B cell (primary cell): ENCODE measurements at places on chromosomes 7 and 10. TPM values are rescaled to one million over a fixed set of nuclear protein-coding genes. Genes with fewer than 3 reads are reported as not detected.

DNA sequence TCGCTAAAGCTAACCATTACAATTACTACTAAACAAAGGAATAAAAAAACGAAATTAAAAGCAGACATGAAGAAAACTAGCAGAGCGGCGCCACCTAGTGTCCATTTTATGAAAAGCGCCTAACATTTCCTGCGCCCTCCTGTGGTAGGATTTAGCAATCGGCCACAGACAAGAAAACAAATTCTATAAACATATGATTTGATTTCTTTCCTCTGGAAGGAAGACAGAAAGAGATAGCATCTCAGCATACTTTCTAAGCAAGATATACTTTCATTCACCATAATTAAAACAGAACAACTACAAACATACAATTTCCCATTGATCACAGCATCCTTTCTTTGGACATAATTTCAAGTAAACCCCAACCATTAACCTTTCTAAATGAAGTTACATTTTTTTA lies 337.7 kb upstream of the NPVF start:
- peak; percentile 81 for DNase-seq

DNA sequence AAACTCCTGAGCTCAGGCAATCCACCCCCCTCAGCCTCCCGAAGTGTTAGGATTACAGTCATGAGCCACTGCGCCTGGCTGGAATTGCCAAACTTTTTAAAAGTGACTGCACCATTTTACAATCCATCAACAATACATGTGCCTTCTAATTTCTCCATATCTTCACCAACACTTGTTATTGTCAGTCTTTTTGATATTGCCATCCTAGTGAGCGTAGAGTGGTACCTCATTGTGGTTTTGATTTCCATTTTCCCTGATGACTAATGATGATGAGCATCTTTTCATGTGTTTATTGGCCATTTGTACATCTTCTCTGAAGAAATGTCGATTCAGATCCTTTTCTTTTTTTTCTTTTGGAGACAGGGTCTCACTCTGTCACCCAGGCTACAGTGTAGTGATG lies 21.7 kb upstream of the STRIP2 start:
- no peak for DNase-seq

DNA sequence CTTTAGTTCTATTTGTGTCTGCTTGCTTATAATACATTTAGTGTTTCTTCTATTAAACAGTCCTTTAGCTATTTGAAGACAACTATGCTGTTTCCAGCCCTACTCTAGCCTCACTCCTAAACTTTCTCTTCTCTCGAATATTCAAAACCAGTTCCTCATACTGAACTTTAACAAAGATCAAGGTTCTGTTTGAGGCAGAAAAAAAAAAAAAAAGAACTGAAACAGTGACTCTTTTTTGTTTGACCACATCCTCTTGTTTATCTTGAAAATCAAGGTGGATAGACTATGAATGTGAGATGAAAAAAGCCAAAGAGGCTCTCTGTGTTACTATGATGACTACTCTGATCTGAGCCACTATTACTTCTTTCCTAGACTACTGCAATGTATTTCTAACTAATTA lies 154.3 kb downstream of the ZNF365 start:
- DNase-seq, result peak; percentile 77

- no peak for DNase-seq
Measured at GRCh38 chr7:31335161-31335856, 5.2 kb downstream of the NEUROD6 start.

DNA sequence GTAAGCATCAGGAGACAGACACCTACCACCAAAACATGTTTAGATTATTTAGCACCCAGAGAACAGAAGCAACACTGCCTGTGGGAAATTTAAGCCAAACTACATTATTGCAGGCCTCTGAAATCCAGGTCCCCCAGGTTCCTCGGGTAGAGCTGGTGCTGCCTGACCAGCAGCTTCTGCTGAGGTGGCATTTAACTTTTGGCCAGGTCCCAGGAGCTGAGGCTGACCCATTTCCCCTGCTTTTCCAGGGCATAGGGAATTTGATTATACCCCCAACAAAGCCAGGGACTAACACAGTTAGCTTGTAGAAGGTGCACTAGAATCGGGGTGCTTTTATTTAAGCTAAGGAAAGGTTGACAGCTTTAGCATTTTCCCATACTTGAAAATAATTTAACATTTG lies 4.7 kb downstream of the LRRC4 start:
- DNase-seq, result no peak

DNA sequence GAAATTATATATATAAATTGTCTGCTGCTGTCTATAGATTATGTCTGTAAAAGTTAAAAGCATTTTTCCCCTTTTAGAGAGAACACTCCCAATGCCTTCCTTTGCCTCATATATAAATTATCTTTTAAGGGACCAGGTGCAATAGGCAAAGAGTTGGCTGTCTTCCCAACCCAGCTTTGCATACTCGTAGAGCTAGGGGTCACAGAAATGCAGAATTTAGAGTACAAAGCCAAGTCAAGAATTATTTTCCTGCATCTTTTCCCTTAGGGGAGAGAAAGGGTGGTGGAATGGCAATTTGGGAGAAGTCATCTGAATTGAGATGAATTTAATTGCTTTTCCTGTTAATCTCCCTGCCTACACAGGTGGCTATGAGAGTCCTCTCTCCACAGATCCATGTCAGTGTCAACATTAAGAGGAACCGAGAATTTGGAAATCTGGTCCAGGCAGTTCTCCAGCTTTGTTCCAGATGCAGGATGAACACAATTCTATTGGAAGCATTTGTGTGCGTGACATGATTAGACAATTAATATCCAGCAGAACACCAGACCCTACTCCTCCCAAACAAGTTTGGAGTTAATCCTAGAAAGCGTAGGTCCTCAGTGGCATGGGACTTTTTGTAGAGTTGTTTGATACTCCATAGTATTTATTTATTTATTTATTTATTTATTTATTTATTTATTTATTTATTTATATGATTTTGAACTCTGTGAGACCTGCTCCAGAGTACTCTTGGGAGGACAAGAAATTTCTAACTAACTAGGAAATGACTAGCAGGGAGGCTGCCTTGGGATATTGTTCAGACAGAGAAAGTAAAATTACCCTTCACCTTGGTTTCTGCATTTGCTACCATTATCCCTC lies 80.3 kb upstream of the SKAP2 start:
- DNase-seq, result no peak

DNA sequence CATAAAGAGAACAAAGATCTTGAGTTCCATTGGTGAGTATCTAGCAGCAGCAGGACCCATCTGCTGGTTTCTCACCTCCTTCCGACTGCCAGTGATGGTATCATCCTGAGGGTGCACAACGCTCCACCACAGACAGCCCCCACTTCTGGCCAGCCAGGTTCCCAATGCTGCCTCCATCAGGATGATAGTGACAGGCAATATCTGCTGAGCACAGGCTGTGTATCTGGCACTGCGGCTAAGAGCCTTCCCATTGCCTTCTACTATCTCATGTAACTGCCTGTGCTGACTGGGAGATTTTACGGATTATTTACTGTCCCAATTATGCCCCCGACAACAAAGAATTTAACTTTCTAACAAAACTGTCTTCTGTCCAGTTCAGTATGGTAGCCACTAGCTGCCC lies 352.4 kb upstream of the AOAH start:
- DNase-seq, result no peak

- no peak for DNase-seq
Measured at GRCh38 chr7:40305229-40305628, 170.4 kb downstream of the SUGCT start.

DNA sequence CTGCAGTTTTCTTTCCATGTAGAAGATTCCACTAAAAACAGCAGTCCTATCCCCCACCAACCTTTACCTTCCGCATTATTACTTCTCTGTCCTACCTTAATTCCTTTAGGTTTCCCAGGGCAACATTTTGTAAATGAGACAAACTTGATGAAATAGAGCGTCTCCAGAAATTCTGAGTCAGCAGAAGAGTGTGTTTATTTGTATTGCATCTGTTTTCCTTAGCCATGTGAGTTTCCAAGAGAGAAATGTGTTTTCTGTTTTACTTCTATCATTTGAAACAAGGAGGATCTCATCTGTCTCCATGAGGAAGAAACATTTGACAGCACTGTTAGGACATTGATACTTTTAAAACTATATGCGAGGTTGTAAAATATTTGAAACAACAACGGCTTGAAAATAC lies 244.2 kb upstream of the PLXDC2 start:
- DNase-seq, result no peak

- no peak for DNase-seq
Measured at GRCh38 chr10:3676564-3676963, 108.4 kb downstream of the KLF6 start.

DNA sequence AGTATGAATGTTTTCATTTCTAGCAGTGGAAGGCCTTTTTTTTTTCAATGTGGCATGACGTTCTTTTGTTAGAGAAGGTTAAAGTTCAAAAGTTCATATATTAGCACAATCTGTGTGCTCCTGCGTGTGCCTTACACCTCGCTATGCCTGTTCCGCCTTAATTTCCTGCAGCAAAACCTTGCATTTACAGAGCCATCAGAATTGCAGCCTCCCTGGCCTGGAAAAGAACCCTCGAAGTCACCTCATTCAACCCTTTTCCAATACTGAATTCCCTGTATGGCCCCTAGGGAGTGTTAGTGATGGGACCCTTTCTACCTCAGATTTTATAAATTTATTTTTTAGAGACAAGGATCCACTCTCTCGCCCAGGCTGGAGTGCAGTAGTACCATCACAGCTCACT lies 103.5 kb upstream of the ZNF438 start:
- DNase-seq, result no peak

DNA sequence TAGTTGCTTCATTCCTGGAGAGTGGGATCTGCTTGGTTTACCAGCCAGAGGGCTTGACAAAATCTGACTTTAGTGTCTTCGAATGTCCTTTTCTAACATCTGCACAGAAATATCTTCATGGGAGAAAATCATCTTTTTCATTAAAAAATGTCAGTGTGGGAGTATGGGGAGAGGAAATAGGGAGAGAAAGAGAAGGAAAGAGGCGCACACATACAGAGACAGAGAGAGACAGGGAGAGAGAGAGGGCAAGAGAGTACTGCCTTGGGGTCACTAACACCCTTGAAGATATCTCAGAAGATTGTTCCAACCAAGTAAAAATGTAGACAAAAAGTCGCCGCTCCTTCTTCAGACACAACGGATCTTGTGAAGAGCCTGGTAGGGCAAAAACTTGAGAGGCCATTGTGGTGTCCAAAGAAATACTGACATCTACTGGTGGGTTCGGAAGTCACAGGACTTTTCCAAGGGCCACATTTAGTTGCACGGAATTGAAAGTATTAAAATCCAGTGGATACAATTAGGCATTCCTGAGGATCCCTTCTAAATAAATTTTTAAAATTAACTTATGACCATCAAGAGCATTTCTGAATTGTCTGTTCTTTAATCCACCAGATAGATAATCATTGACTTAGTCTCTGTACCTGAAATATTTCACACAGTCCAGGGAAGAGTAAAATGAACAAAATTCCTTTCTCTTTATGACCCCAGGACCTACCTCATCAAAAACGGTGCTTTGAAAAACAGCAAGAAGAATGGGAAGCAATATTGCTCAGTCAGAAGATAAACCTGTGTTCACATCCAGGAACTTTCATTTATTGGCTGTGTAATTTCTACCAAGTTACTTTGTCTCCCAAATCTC lies 29.7 kb downstream of the VIM start:
- peak; percentile 74 for DNase-seq

- DNase-seq, result no peak
Measured at GRCh38 chr7:149495785-149496641, 1.6 kb downstream of the ZNF746 start.

- DNase-seq, result no peak
Measured at GRCh38 chr10:33279276-33279675, 55.2 kb downstream of the NRP1 start.

- peak; percentile 48 for DNase-seq
Measured at GRCh38 chr10:70558871-70559810, 43.4 kb downstream of the PRF1 start.

DNA sequence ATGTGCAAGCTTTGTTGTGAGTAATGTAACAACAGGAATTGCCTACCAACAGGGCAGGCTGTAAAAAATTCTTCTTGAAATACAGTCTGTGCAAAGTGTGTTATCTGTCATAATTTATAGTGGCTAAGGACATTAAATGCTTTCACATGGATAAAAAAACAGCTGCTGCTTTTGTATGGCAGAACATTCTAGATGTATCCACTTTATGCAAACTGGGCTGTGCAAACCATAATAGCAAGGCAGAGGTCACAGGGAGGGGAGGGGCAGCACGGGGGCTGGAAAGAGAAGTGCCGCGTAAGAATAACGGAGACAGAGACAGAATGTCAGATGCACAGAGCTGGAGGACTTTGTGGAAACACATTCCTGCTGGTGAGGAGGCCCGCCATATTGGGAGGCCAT lies 86.1 kb downstream of the VOPP1 start:
- no peak for DNase-seq

GRCh38 chr7:79084423-79084822 lies 369.0 kb downstream of the MAGI2 start:
- no peak for DNase-seq

- no peak for DNase-seq
Measured at GRCh38 chr7:1251796-1252539, 19.3 kb downstream of the UNCX start.

DNA sequence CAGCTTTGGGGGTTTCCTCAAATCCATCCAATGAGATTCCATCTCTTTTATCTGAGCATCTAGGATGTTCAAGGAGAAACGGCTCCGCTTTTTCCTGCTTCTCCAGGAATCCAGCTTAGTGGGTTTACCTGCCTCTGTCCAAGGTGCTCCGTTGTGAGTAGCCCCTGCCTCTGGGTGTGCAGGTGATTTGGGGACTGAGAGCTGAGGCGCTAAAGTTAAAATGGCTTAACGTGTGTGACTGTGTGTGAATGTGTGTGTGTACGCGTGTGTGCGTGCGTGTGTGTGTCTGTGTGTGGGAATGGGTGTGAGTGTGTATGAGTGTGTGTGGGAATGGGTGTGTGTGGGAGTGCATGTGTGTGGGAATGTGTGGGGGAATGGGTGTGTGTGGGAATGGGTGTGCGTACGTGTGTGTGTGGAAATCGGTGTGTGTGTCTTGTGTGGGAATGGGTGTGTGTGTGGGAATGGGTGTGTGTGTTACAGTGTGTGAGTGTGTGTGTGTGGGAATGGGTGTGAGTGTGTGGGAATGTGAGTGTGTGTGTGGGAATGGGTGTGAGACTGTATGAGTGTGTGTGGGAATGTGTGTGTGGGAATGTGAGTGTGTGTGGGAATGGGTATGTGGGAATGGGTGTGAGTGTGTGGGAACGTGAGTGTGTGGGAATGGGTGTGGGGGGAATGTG lies 90.2 kb upstream of the INSIG1 start:
- DNase-seq, result no peak

- no peak for DNase-seq
Measured at GRCh38 chr10:83852146-83852545, 287.2 kb upstream of the GHITM start.

- peak; percentile 59 for DNase-seq
Measured at GRCh38 chr7:38425509-38425908, 152.1 kb upstream of the TARP start.

The CCDC3 gene
- 0.12 and 0.15 TPM in 2 replicates for total RNA-seq

The SYT15B gene
- total RNA-seq, result not detected in 2 replicates

The RBM20 gene
- not detected in 2 replicates for total RNA-seq

The ANKRD61 gene
- total RNA-seq, result not detected in 2 replicates

The OR6B1 gene
- not detected in 2 replicates for total RNA-seq

The PKD1L1 gene
- total RNA-seq, result 0.59 and 0.66 TPM in 2 replicates

The AKR1C4 gene
- not detected in 2 replicates for total RNA-seq

The MPP7 gene
- total RNA-seq, result 13.1 and 13.6 TPM in 2 replicates

The CACNA2D1 gene
- total RNA-seq, result not detected in 2 replicates

The ICA1 gene
- total RNA-seq, result not detected in 2 replicates

The NKX2-3 gene
- total RNA-seq, result not detected in 2 replicates
